ENCODE measurements at places on chromosomes 3 and 15.

GRCh38 chr15:66862940-66863335 is 160.9 kb downstream of the SMAD6 start:
- DNase-seq: no peak

DNA sequence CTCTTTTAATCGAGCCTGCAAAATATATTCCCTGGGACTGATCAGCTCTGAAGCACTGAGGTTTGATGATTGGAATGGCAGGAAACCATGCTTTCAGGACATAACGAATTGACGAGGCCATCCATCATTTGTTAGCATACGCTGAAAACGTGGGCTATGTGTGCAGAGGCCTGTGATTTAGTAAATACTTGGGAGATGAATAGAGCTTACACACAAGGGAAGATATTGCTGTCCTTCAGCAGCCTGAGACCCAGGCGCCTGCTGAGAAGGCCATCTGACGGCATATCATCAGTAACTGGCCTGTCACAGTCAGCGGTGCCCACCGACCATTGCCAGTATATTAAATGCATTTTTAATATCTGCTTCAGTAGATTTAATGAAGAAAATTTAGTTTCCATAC is 16.2 kb downstream of the CDIN1 start:
- DNase-seq: no peak

- DNase-seq: no peak
Observed at GRCh38 chr3:197949191-197949777, 706 bp upstream of the RPL35A start.

DNA sequence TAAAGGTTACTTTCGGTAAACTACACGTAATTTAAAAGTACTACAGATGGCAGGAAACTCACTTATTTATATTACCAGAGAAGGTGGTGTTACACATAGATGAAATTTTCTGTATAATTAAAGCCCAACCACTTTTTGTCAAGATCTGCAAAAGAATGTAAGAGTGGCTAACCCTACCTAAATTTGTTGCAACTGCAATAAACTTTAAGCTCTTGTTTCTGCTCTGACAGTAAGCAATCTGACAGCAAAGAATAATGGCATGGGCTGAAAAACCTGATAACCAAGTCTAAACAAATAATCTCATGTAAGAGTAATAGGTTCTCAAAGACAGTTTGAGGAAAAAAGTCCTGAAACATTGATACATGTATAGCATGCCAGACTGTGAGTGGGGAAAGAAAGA is 897.3 kb downstream of the TUSC7 start:
- no peak for DNase-seq

- DNase-seq: no peak
Observed at GRCh38 chr3:68295457-68295856, 636.9 kb downstream of the TAFA4 start.

DNA sequence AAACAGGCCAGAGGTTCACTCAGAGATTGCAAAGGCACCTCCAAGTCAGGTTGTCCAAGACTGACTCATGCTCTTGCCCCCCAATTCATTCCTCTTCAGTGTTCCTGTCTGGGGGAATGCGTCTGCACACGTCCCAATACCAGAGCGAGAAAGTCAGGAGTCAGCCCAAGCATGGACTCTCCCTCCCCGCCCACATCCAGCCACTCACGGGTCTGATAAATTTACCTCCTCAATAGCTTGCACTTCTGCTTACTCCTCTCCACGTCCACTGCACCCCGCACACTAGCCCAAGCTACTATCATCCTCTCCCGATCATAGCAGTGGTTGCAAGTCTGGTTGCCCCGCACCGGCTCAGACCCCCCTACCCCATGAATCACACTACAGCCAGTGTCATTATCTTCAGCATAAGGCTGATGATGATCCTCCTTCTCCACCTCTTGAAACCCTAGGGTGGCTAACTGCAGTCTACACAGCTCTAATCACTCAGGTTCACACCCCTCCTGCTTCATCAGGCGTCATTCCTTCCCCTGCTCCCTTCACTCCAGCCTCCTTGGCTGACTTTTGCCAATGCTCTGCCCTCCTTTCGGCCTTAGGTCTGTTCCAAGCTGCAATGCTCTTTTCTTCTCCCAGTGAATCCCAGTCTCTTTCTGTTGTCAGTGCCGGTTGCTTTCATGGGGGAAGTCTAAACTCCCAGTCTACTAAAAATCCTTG is 27.6 kb upstream of the MYO1E start:
- DNase-seq: no peak

DNA sequence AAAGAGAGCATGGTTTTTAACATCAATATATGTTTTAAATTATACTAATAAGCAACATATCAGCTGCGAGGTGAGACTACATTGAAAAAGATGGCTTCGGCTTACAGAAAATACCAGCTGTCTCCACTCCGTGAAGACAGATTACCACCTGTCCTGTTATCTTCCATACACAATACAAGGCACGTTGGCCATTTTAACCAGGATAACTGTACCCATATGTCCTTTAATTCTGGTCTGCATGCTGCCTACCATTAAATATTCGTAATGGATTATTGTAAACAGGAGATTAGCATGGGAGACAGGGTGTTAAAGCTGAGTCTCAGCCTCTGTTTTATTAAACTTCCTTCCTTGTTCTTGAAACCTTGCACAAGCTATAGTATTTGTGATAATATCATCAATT is 855.5 kb downstream of the ROBO1 start:
- no peak for DNase-seq

DNA sequence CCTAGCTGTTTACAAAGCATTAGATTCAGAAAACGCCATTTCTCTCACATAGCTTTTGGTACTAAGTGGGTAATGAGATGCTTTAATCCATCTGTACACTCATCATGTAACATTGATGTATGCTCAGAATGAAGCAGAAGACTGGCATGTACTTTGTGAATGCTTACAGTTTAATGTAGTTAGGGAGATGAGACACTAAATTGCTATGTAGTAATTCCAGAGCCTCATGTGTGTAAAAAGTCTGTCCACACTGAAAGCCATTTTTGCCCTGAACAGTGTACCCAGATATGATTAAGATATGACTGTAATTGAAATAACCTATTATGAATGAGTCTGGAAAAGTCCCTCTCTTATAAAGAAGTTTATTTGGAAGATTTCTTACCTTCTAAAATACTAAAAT is 66.5 kb downstream of the ARMC8 start:
- DNase-seq: no peak

DNA sequence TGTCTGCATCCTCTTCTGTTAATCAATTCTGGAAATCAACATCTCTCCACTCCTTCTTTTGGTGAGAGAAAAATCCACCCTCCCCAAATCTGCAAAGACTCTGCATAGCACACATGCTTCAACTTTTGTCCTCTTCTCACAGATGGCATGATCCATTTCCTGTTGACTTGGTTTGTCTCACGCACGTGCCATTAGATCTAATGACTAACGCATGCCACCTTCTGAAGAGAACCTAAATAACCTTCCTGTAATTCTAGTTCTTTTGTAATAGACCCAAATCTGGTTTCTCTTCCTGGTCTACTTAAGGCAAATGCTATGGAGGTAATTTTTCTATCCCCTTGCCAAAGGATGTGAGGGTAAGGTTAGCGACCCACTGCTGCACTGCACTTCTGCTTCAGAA is 51.0 kb upstream of the ATOSA start:
- DNase-seq: peak; percentile 2

GRCh38 chr3:171293142-171293782 is 166.9 kb downstream of the TNIK start:
- no peak for DNase-seq

DNA sequence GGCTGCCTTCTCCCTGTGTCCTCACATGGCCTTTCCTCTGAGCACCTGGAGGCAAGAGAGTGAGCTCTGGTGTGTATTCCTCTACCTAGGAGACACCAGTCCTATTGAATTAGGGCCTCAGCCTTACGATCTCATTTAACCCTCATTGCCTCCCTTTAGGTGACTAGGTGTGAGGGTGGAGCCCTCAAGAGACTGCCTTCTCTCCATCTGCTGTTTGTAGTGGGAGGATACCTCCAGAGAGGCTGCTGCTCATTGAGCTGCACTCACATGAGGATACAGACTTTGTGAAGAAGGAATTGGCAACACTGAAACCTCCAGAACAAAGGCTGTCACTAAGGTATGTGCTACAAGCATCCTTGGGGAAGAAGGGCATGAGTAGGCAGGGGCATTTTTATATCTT is at the start of gene CCR8:
Gene CCR8, plus strand, starts transcription at position 217 of the 400 bp plus-strand sequence. CDS start 2,623 bp downstream, outside the sequence.
- no peak for DNase-seq

GRCh38 chr3:45119824-45120358 is 26.3 kb downstream of the CDCP1 start:
- no peak for DNase-seq

GRCh38 chr3:5389057-5389456 is 201.6 kb downstream of the EDEM1 start:
- DNase-seq: no peak

GRCh38 chr3:72255791-72256559 is 471.0 kb upstream of the PROK2 start:
- DNase-seq: no peak

DNA sequence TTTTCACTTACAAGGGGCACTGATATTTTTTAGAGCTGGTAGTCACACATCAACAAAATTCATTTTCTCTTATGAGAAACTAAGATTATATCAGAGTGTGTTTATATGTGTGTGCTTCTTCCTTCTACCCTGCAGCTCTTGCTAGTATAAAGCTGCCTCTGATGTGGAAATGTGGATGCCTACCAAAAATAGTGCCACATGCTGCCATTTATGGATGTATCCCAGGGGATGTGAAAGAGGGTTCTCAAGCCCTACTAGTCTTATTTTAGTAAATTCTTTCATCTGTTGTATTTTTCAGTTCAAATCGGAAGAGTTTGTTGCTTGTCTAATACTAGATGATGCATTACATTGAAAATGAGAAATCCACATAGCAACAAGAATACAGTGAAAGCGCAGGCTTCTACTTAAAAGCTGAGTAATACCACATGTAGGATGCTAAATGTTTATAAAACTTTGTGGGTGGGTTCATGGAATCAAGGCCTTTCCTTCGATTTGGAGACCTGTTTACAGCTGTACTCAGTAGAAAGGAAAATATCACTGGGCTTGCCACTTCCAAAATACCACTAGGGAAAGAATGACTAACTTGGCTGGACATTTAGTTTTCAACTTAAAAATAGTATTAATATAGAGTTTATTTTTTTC is 399.2 kb downstream of the EPHA3 start:
- DNase-seq: no peak

- no peak for DNase-seq
Observed at GRCh38 chr15:33145447-33145846, 49.1 kb downstream of the FMN1 start.

- DNase-seq: no peak
Observed at GRCh38 chr3:67077656-67078055, 79.5 kb downstream of the KBTBD8 start.

- no peak for DNase-seq
Observed at GRCh38 chr3:72634128-72634527, 214.1 kb downstream of the SHQ1 start.

- no peak for DNase-seq
Observed at GRCh38 chr15:52104532-52105004, 8.0 kb downstream of the BCL2L10 start.

DNA sequence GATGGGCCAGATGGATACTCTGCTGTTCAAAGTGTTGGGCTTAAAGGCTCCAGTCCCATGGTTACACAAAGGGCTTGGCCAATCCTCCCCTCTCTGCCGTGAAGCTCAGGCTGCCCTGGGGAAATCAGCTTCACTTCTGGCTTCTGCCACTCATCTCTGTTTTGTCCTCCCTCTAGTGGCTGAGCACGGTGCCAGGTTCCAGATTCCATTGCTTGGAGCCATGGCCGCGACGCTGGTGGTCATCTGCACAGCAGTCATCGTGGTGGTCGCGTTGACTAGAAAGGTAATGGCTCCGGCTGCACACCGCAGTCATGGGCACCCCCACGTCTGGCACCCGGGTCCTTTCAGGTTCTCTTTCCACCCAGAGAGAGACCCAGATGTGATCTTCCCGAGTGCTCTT is 5.6 kb downstream of the TIGIT start:
- no peak for DNase-seq

GRCh38 chr3:156264771-156265170 is 144.4 kb downstream of the KCNAB1 start:
- no peak for DNase-seq

GRCh38 chr3:63395960-63396359 is 117.9 kb downstream of the SYNPR start:
- DNase-seq: no peak

DNA sequence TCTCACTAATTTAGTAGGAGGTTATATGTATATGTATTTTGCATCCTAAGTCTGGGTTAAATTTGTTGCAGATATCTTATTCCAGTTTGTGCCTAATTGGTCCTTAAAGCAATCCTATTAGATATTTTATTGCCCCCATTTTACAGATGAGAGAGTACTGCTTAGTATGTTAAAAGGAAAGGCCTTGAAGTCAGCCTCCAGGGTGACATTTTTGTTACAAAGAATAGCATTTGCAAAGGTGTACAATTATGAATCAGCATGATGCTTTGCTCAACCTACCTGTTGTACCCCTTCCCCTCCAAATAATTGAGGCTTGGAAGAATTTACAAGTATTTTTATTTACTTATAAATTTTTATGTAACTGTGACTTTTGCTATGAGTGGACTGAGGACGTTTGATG is 14.0 kb downstream of the STT3B start:
- DNase-seq: no peak

DNA sequence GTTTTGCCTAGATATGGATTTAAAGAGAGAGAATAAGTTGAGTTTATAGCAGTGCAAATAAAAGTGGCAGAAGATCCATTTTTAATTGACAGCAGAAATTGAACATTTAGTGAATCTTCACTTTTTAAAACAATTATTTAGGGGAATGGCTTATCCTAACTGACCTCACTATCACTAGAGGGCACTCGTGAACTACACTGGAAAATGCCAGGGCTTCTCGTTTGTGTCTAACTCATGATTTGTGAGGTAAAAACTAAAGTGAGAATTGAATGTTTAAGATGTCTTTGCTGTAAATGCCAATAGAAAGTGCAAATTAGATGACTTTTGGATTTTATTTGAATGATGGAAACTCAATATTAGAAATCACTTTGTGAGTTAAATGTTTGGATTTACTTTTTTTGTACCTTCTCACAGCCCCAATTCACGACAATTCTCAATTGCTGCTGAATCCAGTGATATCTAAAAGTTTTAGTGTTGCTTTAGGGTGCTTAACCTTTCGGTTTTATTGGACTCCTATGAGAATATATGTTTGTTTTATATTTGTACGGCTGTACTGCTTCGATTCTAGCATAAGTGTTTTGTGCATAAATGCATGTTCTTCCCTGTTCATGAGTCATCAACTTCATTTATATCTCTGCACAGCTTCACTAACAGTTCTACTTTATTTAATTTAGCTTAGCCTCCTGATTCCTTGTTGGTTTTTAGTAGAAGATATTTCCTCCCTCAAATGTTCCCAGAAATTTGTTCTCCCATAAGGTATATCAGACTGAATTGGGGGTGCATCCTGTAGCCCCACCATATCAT is 462.1 kb downstream of the MFSD1 start:
- DNase-seq: no peak

GRCh38 chr3:80836395-80836794 is 925.0 kb downstream of the GBE1 start:
- no peak for DNase-seq

GRCh38 chr15:98909968-98910885 is 97.4 kb downstream of the PGPEP1L start:
- no peak for DNase-seq

- no peak for DNase-seq
Observed at GRCh38 chr3:141793476-141794260, 30.5 kb downstream of the GRK7 start.
